Head of caudate nucleus (tissue), 42 donors: ENCODE measurements at places on chromosomes 12 and 14.

GRCh38 chr14:55599250-55599879, 19.4 kb downstream of the KTN1 start:
- no peak for DNase-seq

GRCh38 chr12:120085920-120086645, 30.5 kb downstream of the RAB35 start:
- DNase-seq = no peak

DNA sequence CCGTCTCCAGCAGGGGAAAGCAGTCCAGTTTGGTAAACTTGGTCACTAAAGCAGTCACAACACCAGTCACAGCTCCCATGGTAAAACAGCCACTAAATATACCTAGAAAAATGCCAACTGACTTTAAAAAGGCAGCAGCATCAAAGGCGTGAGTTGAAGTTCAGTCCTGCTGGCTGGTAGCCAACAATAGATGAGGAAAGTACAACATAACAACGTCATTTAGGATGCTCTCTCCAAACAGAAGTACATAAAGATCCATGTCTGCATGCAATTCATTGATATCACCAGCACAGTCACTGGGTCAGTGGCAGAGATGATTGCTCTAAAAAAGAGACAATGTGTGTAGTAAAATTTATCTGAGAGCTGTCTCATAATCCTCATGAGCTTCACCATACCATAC, 59.3 kb upstream of the TMPO start:
- no peak for DNase-seq

DNA sequence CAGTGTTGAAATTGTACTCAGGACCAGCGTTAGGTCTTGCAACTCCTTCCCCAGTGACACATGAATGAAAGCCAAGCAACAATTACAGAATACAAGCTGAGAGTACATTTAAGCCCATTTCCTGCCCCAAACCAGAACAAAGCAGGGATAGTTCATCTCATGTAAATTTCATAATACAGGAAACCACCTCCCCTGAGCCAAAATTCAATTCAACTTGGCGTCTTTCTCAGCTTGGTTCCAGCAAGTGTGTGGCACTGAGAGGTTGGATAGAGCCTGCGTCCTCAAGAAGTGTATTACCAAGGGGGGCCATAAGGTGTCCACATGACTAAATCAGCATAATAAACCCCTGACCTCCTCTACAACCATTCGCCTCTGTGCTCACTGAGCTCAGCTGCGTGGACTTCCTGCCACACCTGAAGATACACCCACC, 278.9 kb upstream of the CRY1 start:
- no peak for DNase-seq

DNA sequence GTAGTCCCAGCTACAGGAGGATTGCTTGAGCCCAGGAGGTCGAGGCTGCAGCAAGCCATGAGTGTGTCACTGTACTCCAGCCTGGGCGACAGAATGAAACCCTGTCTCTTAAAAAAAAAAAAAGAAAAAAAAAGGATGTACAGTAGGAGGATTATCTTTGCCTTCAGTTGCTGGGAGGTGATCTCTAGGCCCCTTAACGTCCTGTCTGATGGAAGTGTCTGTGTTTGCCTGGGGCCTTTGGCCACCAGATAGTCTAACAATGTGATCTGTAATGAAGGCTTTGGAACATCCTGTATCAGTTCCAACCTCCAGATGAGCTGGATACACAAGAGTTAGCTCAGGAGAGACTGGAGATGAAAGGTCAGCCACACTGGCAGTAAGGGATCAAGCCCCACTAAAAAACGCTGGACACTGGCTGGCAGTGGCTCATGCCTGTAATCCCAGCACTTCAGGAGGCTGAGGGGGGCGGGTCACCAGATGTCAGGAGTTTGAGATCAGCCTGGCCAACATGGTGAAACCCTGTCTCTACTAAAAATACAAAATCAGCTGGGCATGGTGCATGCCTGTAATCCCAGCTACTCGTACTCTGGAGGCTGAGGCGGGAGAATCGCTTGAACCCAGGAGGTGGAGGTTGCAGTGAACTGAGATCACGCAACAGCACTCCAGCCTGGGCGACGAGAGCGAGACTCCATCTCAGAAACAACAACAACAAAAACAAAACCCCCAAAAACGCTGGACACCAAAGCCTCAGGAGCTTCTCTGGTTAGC, 19.0 kb upstream of the HNF1A start:
- DNase-seq = no peak

GRCh38 chr12:19299765-19300164, 139.5 kb upstream of the AEBP2 start:
- DNase-seq = peak; percentile 63

GRCh38 chr12:49827051-49827400, 1.2 kb downstream of the NCKAP5L start:
- no peak for DNase-seq

GRCh38 chr12:59118356-59118755, 198.1 kb upstream of the LRIG3 start:
- no peak for DNase-seq

DNA sequence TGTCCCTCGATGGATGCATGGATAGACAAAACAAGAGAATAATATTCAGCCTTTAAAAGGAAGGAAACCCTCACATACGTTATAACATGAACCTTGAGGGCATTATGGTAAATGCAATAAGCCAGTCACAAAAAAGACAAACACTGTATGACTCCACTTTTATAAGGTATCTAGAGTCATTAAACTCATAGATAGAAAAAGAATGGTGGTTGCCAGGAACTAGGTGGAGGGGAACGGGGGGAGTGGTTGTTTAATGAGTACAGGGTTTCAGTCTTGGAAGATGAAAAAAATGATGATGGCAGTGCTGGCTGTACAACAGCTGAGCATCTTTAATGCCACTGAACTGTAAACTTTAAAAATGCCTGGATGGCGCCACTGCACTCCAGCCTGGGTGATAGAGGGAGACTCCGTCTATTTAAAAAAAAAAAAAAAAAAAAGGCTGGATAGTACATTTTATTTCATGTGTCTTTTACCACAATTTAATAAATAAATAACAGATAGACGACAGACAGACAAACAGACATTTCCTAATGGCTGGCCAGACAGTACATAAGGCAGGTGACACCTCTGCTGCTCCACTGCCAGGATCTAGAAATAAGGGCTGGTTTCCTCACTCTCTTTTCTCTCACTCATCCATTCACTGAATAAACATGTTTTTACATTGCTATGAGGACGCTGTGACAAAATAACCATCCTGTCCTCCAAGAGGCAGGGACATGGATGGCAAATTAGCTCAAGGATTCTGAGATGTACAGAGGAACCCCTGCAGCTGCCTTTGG, 118.8 kb downstream of the FOXN3 start:
- DNase-seq = no peak

GRCh38 chr12:848173-848865, 95.9 kb downstream of the WNK1 start:
- DNase-seq = no peak

GRCh38 chr14:55099756-55100155, 29.3 kb upstream of the LGALS3 start:
- DNase-seq = no peak

- DNase-seq = no peak
Measured at GRCh38 chr14:105325303-105325702, 10.8 kb downstream of the PACS2 start.

DNA sequence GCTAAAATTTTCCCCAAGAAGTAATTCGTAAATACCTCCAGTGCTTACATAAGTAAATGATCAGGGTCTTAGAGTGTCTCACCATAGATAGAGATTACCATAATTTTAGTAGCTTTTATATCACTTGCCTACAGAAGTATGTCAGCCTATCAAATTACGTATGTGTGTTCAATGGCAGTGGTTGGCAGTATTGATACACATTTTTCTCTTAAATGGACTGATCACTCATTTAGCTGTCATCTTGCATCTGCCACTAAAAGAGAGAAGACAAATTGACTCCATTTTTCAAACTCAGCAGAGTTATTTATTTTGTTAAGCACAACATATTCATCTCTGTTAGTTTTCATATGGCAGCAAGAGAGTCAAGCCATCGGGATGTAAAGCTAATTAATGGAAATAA, 413.1 kb upstream of the CLEC14A start:
- DNase-seq = no peak

- DNase-seq = no peak
Measured at GRCh38 chr12:120590741-120591407, 9.7 kb upstream of the POP5 start.

- DNase-seq = peak; percentile 26
Measured at GRCh38 chr12:51269174-51270066, 795 bp downstream of the SMAGP start.

DNA sequence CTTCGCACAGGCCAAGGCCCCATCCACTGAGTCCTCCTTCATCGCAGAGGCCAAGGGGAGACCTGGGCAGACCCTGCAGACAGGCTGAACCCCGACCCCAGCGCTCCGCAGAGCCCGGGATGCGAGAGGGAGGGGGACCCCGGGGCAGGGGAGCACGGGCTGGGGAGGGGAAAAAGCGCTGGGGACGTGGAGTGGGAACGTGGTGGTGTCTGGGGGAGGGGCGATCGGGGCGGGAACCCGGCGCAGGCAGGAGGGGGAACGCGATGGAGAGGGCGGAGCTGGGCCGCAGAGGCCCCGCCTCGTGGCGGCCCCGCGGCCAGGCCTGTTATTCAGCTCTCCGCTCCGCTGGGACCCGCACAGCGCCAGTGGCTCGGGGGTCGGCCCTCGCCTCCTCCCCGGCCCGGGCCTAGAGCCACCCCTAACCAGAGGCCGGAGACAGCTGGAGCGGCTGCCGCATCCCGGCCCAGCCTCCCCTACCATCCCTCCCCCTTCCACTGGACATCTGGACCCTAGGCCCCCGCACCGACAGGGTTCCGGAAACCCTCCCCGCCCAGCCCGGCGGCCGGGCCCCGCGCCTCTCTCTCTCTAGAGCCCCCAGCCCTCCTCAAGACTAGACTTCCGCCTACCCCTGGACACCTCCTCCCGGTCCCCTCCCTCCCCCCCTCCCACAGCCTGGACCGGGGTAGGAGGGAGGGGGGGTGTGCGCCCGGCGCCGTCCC, at the start of gene ARHGEF25:
Gene ARHGEF25 (plus strand): TSS at position 328 of the 719 bp plus-strand sequence. CDS start 460 bp downstream, outside the sequence.
- peak; percentile 71 for DNase-seq

DNA sequence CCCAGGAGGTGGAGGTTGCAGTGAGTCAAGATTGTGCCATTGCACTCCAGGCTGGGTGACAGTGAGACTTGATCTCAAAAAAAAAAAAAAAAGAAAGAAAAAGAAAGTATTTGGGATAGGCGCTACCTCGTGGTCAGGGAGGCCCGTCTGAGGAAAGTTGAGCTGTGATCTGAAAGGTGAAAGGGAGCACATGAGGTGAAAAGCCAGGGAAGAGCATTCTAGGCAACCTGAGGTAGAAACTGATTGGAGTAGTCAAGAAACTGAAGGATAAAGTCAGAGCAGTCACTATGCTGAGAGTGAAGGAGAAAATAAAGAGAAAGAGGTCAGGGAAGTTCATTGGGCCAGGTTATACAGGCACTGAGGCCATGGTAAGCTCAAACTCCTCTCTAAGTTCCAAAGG, 7.7 kb downstream of the ANAPC5 start:
- DNase-seq = no peak
